ENCODE measurements at places on chromosomes 11 and 22.

DNA sequence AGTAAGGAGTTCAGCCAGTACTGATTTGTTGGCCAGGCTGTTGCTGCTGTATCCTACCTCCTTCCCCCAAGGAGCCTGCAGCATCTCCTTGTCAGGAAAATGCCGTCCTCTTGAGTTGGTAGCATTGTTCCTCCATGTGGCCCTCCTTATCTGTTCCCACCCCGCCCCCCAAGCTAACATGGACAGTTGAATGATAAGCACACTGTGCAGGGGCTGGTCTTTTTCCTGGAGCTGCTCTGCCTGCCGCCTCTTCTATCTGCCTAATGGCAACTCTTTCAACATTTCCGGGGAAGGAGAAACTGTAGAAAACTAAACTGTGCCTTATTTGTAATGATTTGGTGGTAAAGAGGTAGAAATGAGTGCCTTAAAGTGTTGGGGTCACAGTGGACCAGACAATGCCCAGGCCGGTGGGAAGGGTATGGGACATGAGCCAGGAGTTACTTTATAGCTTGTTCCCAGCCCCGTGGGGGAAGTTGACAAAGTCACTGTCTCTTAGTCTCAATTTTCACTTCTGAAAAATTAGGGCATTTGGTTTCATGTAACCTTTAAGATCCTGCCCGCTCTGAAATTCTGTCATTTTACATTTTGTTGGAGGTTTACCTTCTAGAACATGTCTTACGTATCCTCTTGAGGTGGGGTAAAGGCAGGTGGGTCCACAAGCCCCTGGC is 4.5 kb downstream of the FAM118A start:
- 0 out of 2 replicates have a peak, but pooled peaks cover 3% of the 10 kb centered on the region for H3K36me3 ChIP-seq
- H3K4me3 ChIP-seq, result no peak overlapping the region
- no peak overlapping the region for H3K27ac ChIP-seq
- no peak for DNase-seq

DNA sequence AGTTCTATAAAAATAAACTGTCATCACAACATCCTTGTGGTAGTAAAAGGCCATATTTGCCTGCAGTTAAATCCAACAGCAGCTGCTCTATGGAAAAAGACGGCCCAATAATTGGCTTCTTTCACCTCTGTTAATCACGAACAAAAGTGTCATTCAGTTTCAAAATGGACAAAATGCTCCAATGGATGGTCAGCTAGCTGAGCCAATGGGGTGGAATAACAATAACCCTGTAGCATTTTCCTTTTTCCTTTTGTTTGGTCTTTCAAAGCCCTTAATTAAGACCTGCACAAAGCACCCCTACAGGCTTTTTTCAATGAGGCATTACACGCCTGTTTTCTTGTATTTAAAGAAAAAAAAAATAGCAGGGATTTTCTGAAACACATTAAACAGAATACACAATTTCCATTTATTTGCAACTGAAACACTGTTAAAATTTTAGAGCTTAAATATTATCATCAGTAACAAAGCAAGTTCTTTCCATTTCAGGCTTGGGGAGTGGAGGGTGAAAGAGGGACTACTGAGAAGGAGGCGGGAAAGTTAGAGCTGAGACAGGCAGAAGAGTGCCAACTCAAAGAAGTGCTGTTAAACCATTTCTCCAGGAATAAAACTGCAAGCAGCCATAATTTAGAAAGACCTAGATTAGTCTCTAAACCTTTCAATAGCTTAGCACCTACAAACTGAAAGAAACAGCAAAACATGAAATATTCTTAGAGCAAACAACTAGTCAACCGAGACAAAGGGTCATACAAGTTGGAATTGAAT is 28.7 kb downstream of the LGR4 start:
- no peak overlapping the region for H3K4me3 ChIP-seq
- peaks cover 3% of the 10 kb centered on the region for H3K36me3 ChIP-seq
- H3K4me1 ChIP-seq, result peaks cover 26% of the 10 kb centered on the region
- H3K27ac ChIP-seq, result peak overlapping the region; percentile 0
- H3K27me3 ChIP-seq, result no peaks in the 10 kb centered on the region
- DNase-seq, result no peak

GRCh38 chr22:29146091-29146560 is 59.6 kb upstream of the EMID1 start:
- H3K27me3 ChIP-seq, result no peaks in the 10 kb centered on the region
- DNase-seq, result no peak
- H3K36me3 ChIP-seq, result no peaks in the 10 kb centered on the region
- no peak overlapping the region for H3K4me3 ChIP-seq
- no peaks in the 10 kb centered on the region for H3K4me1 ChIP-seq

- no peaks in the 10 kb centered on the region for H3K27me3 ChIP-seq
- H3K4me3 ChIP-seq, result no peak overlapping the region
- no peaks in the 10 kb centered on the region for H3K36me3 ChIP-seq
Observed at GRCh38 chr11:72411623-72412419, 22.5 kb downstream of the CLPB start.

- DNase-seq, result no peak
- H3K27me3 ChIP-seq, result no peaks in the 10 kb centered on the region
- no peaks in the 10 kb centered on the region for H3K4me1 ChIP-seq
- no peak overlapping the region for H3K4me3 ChIP-seq
- H3K27ac ChIP-seq, result no peak overlapping the region
- H3K36me3 ChIP-seq, result no peaks in the 10 kb centered on the region
Observed at GRCh38 chr11:70573701-70574151, 175.4 kb downstream of the CTTN start.

DNA sequence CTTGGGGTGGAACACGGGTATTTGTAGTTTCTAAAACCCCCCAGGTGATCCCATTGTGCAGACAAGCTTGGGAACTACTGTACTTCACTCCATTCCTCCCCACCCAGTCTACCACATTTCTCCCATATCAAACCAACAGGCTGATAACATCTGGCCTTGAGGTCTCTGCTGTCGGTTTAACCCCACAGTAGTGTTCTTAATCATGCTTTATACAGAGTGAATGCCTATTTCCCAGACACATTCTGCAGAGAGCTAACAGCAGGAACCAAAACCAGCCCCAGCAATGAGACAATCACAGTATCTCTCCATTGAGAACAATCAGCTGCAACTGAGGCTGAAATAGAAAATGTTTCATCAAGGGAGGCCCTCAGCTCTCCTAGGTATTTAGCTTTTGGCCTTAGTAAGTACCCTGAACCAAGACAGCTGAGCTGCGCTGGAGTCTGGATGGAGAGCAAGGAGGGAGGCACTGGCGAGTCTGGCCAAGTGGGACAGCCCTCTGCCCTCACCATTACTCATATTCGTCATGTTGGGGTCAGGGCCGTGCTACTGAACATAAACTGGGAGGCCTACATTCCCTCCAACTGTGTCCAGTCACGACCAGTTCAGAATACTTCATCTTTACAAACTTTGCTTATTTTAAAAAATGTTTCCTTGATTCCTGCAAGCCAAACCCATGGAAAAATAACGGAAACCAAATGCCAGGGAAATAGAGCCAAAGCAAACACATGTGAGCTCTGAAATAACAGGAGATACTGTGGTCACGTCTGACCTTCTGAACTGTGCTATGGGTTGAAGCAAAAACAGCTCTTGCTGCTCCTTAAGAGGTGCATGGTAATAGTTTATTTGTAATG is 81.0 kb downstream of the CCDC34 start:
- no peak for DNase-seq
- no peaks in the 10 kb centered on the region for H3K27me3 ChIP-seq
- H3K4me3 ChIP-seq, result no peak overlapping the region

All from RWPE2 (cell line).